ENCODE measurements at places on chromosomes 2 and 18. TPM values are rescaled to one million over a fixed set of nuclear protein-coding genes. Genes with fewer than 3 reads are reported as not detected.

Gene MYO7B
- 0.31 TPM for total RNA-seq

GRCh38 chr2:149330127-149331022 is at the start of gene LYPD6:
Gene LYPD6 (plus strand): TSS chr2:149330587. CDS start chr2:149437709, 107,122 bp downstream.
- peak; percentile 89 for DNase-seq

GRCh38 chr18:46247942-46248341 is 143.8 kb downstream of the HAUS1 start:
- DNase-seq, result no peak

- no peak for DNase-seq
Observed at GRCh38 chr2:67137699-67138098, 259.4 kb upstream of the ETAA1 start.

All from right cardiac atrium (tissue), 5 donors.